ENCODE measurements at places on chromosomes 6 and 20.

GRCh38 chr6:166500246-166500645 is 86.2 kb downstream of the RAMACL start:
- no peak for DNase-seq

DNA sequence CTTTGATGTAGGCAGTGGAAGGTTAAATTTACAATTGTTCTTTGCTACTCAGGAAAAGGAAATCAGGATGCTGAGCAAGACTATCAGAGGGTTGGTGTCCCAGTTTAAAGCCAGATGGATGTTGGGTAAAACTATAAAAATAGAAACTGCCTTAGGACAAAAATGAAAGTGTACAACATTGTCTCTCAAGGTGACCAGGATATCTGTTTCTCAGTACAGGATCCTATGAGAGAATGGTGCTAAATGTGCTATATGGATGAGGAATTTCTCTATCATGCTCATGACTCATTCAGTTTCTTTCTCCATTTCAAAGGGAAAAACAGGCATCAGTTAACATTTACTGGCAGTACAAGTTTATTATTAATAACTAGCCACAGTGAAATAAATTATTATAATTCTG is 534.2 kb upstream of the GJE1 start:
- DNase-seq: no peak

DNA sequence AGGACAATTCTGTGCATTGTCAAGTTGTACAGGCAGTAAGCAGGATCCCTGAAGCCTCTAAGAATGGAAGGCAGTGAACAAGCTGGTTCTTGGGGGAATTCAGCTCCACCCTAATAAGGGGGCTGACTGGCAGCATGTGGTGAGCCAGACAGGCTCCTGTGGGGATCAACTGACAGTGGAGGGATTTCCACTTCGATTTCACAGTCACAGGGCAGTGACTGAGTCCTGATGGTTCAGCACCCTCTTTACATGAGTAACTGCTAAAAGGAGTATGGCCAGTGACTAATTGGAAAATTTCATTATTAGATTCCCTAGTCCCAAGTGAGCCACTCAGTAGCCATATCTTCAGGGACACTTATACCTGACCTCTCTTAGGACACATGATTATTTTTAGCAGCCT is 78.4 kb downstream of the NDUFAF5 start:
- peak; percentile 83 for DNase-seq

GRCh38 chr6:3500262-3501014 is 43.6 kb upstream of the SLC22A23 start:
- DNase-seq: no peak

GRCh38 chr20:48564982-48565539 is 262.7 kb downstream of the PREX1 start:
- DNase-seq: no peak

DNA sequence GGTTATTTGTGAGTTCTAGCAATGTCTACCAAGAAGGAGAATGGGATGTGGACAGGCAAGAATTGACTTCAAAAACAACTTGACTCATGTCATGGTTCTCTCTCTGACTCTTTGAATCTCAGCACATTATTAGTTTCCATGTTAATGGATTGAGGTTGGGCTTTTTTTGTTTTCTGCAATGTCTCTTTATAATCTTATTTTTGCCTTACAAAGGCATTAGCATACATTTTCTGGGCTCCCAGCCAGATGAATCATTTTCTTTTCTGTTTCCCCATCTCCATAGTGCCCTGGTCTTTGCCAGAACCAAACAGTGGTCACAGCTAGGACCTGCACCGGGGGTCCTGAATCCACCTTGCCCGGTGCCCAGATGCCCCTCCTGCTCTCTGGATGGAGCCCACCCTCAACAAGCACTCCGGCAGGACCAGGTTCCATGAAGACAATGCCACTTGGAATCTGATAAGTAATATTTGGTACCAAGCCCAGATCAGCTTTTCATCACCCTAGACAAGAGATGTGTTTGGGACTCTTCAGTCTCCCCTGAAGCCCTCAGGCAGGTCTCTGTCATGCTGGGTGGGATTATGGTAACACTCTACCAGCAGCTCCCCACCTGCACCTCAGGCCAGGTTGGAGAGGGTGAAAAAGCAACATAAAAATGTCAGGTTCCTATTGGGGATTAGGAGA is 266.7 kb upstream of the SULF2 start:
- no peak for DNase-seq

DNA sequence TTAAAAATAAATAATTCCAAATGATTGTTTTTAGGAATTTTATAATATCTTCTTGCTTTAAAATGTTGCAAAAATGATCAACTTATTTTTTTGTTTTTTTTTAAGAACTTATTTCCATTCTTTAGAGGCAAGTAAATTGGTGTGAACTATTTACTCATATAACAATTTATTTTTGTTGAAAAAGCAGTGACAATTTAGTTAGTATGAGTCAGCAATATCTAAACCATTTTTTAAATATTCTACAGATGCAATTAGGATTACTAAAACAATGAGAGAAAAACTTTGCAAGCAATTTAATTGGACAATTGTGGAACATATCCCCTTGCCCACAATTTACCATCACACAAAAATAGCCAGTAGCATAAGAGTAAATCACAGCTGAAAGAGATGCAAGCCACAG is 319.5 kb downstream of the MEI4 start:
- DNase-seq: no peak

DNA sequence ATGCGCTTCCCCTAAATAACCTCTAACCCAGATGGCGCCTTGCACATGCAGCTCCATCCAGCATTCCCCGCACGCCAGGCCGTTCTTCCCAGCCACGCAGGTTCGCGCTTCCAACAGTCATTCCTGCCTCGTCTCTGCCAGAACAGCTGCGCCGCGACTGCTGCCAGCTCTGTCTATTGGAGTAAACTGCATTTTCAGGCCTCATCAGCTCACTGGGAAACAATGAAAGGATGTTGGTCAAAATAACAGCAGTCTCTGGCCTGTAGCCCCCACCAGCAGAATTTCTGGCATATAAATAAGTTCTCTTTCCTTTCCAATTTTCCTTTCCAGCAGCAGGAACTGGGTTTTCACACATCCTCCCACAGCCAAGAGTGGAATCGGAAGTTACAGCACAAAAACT is 14.6 kb downstream of the NRSN1 start:
- DNase-seq: no peak

- DNase-seq: no peak
These were observed 40.8 kb downstream of the ITCH start for GRCh38 chr20:34403908-34404307.

DNA sequence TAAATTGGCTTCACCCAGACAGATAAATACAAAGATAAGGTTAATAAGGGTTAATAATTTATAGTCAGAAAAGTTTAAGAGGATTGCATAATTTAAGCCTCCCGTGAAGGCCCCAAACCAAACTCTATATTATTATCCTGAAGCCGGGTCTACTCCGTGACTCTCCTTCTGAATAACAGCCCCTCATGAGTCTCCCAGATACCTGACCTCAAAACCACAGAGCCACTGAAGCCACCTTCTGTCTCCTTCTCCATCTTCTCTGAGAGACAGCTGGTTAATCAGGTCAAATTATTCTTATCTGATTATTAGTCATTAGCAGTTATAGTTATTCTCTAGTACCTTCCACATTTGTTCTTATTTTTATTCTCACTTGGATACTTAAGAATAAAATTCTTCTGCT is 569.2 kb upstream of the AGPAT4 start:
- DNase-seq: no peak

DNA sequence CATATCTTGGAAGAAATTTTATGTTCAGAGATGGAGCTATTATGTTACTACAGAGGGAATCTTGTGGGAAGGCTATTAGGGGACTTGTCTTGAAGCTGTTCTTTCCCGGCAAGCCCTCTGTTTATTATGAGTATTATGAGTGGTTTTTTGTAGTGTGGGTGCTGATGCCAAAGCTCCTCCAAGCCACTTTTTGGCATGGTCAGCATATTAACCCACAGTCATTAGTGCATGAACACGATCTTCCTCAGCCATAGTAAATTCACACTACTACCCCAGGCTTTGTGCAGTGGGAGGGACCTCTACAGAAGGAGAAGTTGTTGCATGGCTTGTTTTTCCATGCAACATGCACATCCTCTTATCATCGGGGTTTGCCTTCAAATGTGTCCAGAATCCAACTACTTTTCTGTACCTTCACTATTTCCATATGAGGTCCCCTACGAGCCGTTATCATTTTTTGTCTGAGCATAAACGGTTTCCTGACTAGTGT is 6.5 kb upstream of the BMP6 start:
- DNase-seq: peak; percentile 19

DNA sequence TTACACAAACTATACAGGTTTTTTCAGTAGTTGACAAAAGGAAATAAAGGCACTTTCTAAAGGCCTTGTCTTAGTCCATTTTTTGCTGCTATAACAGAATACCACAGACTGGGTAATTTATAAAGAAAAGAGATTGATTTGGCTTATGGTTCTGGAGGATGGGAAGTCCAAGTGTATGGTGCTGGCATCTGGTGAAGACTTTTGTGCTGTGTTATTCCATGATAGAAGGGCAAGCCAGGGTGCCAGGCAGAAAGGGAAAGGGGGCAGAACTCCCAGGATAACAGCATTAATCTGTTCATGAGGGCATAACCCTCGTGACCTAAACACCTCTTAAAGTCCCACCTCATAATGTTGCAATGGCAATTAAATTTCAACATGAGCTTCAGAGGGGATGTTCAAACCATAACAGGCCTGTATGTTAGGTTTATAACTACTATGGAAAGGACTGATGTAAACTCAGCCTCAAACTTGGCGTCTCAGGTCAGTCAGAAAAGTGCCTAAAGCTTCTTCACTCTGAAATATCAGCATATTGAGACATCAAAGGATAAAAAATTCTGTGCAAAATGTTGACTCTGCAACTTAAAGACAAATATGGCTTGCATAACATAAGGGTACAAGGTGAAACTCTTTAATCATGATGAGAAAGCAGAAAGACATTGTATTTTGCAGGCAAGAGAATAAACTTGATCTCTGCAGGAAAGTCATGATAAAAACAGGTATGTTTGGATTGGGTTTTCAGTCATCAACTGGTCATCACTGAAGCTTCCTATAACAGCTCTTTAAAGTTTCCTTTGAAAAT is 42.8 kb downstream of the RNF217 start:
- DNase-seq: no peak

DNA sequence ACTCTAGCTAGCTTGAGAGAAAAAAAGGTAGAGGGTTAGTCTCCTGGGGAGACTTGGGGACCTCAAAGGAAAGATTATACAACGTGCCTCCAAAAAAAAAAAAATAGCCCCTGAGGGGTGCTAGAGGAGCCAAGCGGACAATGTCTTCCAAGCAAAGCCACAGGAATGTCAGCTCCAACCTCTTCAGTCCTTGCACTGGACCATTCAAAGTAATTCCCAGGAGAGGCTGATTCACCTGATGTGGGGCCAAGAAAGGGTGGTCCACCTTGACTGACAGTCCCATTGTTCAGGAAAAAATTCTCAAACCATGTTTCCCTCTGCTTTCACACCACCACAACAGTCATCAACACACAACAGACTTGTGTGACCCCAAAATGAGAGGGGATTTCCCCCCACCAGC is 30.7 kb downstream of the ASIP start:
- no peak for DNase-seq

- peak; percentile 90 for DNase-seq
These were observed 5.1 kb upstream of the TXLNB start for GRCh38 chr6:139296927-139297326.

Data from suppressor macrophage treated with lipopolysaccharide for 1 hour (primary cell).